Stimulated activated CD4-positive, alpha-beta T cell treated with anti-CD3 and anti-CD28 coated beads, Interleukin-4, amount 100 ng/mL, for 24 hours (primary cell): ENCODE measurements at places on chromosomes 6 and 20.

- no peak for DNase-seq
Measured at GRCh38 chr6:18203786-18204185, 48.6 kb downstream of the KDM1B start.

- no peak for DNase-seq
Measured at GRCh38 chr6:129719692-129720091, 9.7 kb upstream of the ARHGAP18 start.

DNA sequence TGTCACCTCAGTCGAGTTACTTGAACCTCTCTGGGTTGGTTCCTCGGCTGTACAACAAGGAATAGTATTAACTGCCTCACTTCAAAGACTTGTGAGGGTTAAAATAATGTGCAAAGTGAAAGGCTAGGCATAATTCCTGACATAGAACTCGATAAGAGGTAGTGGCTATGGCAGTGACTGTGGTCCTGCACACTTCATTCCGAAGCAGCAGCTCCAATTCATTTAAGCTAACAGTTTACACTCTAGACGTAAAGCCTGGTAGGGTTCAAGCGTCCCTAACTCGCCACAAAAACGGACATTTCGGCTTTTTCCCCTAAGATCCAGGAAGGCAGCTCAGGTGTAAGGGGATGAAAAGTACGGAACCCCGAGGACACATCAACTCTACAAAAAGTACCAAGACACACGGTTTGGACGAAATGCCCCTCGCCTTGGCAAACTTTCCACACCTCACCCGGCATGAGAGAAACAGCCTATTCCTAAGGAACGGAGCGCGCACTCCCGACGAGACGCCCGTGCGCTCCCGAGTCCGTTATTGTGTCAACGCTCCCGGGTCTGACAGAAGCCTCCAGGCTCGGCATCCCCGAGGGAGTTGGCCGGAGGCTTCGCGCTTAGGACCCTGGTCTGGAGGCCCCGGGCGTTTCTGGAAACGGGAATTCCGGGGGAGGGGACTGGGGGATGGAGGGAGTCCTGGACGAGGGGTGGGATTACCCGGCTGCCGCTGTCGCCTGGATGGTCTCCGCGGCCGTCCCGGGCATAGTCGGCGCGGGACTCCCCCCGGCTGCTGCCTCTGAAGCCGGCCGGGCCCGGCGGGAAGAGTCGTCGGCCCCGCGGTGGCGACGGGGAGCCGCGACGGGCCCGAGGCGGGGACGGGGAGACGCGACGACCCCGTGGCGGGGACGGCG is 937 bp downstream of the ZNF318 start:
- no peak for DNase-seq

DNA sequence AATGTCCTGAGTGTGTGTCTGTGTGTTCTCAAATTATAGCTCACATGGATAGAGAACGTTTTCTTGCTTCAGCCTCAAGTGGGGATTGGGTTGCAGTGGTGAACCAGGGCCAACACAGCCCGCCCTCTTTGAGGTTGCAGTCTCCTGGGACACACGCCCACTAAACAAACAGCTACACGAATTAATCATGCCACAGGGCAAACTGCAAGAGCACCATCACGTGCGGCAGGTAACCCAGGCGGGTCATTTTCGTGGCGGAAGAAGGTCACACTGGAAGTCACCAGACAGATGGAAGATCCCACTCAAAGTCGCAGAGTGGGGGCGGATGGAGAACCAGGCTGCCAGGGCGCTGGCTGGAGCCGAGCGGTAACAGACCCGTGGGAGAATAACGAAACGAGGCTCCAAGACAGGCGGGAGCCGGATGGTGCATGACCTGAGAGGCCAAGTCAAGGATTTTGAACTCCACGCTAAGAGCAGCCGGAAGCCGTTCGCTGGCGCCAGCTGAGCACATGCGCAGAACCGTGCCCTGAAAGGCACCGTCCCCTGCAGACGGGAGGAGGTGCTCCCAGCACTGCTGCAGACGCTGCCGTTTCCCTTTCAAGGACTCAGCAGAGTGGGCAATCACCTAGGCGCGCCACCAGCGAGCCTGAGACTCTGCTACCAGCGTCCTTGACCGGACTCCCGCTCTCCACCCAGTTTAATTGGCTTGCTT is 10.7 kb downstream of the DLL1 start:
- no peak for DNase-seq

DNA sequence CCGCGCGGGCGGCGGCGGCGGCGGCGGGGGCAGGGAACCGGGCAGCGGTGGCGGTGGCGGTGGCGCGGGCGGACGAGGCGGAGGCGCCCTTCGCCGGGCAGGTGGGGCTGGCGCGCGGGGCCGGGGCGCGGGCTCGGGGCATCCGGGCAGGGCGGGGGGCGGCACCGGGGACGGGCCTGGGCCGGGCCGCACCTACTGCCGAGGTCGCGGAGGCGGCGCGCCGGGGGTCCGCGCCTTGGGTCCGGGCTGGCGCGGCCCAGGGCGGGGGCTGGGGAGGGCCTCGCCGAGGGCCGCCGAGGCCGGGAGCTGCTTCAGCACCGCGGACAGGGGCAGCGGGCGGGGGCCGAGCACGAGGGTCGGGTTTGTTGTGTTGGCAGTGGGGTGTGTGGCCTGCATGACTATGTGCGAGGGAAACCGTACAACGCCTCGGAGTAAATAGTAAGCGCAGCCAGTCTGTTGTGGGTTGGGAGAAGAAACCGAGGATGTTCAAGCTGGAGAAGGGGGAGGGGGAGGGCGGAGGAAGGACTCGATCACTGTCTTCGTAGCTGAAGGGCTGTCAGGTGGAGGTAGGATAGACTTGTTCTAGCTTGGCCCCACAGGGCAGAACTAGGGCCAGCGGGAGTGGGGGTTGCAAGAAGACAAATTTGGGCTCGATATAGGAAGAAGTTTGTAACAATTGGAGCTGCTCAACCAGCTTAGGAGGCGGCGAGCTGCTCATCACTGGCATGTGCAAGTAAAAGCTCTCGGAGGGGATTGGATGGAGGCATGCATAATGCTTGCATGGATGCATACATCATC is 593 bp downstream of the MMP24 start:
- peak; percentile 46 for DNase-seq

- DNase-seq = no peak
Measured at GRCh38 chr6:12235341-12235740, 54.8 kb upstream of the EDN1 start.

GRCh38 chr20:45611054-45611453 is 18.5 kb upstream of the WFDC10A start:
- peak; percentile 57 for DNase-seq
